NCI-H748 treated with DMSO at 0.1 percent for 48 hours (cell line): ENCODE measurements at places on chromosomes 12 and 14.

DNA sequence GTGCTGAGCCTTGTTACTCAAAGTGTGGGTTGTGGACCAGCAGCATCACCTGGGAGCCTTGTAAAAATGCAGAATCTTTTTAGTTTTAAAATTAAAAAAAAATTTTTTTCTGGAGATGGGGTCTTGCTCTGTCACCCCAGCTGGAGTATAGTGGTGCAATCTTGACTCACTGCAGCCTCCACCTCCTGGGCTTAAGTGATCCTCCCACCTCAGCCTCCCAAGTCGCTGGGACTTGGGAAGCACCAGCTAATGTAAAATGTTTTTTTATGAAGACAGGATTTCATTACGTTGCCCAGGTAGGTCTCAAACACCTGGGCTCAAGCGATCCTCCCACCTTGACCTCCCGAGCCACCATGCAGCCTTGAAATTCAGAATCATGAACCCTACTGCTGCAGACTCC, 14.4 kb downstream of the MYBPC1 start:
- no peak for DNase-seq

GRCh38 chr12:111269718-111270117, 99.2 kb downstream of the PHETA1 start:
- no peak for DNase-seq

GRCh38 chr14:73477618-73478266, 13.0 kb upstream of the RIOX1 start:
- DNase-seq, result no peak

GRCh38 chr12:105262461-105263184, 26.6 kb upstream of the APPL2 start:
- no peak for DNase-seq

DNA sequence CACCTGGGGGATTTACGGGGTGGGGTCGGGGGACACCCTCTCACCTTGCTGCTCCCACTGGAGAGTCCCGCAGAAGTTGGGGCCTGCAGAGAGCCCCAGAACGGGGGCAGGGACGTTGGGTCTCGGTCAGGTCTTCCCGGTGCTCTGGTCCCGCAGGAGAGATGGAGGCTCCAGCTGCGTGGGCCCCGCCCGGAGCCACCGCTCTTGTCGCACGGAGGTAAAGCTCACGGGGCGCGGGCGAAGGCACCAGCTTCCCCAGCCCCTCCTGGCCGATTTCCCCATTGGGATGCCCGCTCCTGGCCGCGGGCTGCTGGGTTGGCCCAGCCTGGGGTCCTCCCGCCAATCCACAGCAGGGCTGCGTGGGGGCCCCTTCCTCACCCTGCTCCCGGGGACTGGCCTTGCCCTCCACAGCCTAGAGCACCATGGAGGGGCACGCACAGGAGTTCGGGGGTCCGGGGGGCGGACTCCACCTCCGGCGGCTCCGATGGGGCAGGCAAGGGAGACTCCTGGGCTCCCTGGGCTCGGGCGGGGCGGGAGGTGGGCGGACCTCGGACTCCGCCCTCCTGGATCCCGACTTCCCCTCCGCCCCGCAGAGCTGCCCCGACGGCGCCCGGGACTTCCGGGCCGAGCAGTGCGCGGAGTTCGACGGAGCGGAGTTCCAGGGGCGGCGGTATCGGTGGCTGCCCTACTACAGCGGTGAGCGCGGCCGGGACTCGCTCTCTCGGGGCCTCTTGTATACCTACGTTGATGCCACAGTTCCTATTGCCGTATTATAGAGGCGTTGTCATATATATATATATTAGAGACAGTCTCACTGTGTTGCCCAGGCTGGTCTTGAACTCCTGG, 8.4 kb downstream of the PAPLN start:
- DNase-seq, result peak; percentile 20

DNA sequence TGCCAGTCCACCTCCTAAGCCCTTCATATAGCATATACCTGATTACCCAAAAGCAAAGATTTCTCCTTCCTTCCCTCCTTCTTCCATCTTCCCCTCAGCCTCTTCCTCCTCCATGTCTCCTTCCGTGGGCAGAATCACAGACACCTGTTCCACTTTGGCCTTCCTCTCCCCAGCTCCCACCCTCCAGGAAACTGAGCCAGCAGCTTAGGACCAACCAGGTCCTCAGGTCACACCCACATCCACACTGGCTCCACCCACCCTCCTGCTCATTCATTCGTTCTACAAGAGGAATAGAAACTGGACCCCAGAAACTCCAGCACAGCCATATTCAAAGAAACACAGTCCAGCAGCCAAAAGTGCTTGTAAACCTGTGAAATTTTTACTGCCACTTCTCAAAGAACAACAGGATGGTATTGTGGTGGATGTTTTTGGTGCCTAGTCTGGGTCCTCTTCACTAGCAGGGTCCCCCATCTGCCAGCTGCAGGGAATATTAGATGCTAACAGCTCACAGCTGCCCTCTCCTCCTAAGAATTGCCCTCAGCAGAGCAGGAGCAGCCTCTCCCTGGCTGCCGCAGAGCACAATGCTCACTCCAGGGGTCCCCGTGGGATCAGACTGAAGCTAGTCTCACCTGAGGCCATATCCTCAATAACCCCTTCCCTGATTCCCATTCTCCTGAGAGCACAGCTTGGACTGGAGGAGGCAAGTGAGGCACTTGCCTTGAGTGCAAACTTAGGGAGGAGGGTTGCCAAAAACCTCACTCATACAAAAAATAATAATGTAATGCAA, 18.4 kb downstream of the CMKLR1 start:
- no peak for DNase-seq

DNA sequence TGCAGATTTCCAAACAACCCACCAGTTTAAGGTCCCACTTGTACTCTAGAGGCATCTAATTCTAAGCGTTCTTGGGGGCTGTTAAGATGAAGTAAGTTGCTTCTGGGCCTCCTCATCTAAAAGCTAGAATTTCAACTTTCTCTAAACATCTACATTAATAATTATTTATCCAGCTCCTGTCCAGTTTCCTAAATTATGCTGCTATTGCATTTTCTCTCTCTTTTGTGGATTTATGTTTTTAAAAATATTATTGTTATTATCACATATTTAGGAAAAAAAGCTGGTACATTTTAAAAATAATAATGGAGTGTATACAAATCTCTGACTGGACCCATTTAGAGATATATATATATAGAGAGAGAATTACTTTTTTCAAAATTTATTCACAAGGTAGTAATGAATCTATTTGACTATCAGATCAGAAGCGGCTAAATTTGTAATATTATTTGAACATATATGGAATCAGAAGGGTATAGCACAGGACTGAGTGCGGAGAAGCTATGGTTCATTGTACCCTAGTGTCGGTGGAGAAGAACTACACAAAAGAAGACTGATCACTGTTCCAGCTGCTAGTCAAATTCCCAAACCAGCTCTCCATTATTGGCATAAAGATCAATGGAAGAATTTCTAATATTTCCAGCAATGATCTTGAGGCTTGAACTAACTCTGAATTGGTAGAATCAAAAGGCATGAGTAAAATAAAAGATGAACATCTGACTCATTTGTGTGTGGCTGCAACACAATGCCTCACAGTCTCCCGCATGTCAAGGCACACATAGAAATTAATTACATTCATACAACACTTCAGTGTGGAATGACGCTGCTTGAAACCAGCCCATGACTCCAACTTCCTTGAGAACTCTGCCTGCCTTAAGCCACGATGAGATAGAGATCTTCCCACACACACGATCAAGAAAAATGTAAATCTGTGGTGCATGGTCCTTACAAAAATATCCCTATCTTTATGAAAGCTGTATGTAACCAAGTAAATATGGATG, 433.4 kb upstream of the OR4E1 start:
- no peak for DNase-seq

GRCh38 chr14:99604766-99605298, 825 bp upstream of the CCDC85C start:
- DNase-seq, result peak; percentile 68

DNA sequence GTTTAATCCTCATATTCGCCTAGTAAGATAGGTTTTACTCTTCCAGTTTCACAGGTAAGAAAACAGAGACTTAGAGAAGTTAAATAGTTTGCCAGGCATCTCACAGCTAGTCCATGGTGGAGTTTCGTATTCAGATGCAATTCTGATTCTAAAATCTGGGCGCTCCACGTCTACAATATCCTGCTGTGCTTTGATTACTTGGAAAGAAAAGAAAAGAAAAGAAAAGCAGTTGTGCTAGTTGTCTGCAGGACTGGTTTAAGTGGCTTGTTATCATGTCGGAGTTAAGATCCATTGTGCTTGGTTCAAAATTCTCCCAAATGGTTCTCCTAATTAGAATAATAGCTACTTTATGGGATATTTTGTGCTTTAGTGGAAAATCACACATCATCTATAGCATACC, 18.6 kb downstream of the AKAP3 start:
- no peak for DNase-seq

DNA sequence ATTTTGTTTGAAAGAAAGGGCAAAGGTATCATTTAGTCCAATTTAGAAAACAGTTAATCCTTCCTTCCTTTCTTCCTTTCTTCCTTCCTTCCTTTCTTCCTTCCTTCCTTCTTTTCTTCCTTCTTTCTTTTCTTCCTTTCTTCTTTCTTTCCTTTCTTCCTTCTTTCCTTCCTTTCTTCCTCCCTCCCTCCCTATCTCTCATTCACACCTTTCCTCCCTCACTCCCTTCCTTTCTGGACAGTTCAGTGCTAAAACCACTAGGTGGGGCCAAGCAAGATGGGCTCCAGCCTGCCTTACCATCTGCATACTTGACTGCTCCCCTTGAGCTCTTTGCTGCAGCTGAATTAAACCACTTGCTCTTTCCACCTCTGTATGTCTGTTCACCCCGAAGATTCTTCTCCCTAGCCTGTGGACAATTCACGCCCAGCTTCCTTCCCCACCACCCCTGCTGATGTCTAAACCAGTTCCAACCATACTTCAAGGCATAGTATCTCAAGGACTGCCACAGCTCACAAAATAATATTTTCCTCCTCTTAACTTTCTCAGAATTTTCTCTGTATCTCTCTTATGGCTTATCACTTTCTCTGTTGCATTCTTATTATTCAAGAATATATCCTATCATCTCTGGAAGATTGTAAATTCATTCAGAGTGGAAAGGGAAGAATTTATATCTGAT, 78.0 kb downstream of the DBX2 start:
- DNase-seq, result no peak

DNA sequence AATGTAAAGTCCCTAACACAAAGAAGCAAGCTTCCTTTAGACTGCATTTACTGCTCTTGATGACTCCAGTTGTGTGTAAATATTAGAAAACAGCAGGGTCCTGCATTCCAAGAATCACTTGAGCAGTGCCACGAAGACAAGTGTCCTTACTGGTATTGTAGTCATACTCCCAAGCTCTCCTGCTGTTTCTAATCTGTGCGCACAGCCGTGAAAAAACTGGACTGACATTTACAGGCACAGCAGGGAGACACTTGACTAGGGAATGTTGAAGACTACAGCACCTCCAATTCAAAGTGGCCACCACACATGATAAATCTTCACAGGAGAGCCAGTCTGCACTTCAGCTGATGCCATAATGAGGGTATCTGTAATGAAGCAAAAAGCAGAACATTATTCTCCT, 91.4 kb downstream of the VRK1 start:
- no peak for DNase-seq

- DNase-seq, result peak; percentile 5
Observed at GRCh38 chr14:50714450-50715073, 46.5 kb upstream of the SAV1 start.

- DNase-seq, result no peak
Observed at GRCh38 chr12:115870021-115870420, 407.5 kb downstream of the MED13L start.

DNA sequence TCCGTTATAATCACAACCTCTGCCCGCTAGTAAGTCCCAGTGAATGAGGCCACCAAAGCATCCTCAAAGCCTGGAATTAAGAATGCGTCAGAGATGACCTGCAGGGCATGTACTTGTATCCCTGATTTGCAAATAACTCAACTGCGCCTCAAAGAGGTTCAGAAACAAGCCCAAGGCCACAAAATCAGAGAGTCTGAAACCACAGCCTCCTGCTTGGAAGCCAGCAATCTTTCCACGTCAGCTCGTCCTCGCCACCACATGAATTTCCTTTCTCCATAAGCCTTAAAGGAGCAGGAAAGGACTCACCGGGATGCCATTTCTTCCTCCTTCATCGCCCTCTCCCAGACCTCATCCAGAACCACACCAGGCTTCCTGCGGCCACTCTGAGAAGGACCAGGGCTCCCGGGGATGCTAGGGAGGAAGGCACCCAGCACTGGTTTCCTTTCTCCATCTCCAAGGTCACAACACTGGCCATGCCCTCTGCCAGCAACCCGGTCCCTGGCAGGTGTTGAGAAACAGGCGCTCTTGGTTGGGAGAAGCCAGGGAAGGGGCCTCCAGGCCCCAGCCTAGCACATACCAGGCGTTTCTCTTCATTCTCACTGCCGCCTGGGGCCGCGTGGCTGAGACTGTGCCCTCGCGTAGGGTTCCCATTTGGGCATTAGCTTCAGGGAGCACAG, 191.2 kb upstream of the DIO3 start:
- no peak for DNase-seq

DNA sequence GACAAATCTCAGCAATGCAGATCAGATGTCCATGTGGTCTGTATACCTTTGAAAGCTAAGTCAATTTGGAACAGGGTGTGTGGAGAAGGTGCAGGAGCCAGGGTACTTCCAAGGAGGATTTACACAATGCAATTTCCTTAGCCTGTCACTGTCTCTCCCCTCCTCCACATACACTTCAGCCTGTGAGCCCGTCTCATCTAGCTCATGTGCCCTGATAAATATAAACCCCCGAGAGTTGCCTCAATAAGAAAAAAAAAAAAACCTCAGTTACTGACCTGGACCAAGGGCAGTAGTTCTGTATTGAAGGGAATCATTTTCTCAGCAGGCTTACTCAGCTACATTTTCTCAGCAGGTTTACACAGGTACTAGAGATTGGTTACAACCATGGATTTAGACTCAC, 132.1 kb upstream of the PELI2 start:
- DNase-seq, result no peak

GRCh38 chr12:110367181-110367864, 36.2 kb downstream of the ANAPC7 start:
- DNase-seq, result no peak

DNA sequence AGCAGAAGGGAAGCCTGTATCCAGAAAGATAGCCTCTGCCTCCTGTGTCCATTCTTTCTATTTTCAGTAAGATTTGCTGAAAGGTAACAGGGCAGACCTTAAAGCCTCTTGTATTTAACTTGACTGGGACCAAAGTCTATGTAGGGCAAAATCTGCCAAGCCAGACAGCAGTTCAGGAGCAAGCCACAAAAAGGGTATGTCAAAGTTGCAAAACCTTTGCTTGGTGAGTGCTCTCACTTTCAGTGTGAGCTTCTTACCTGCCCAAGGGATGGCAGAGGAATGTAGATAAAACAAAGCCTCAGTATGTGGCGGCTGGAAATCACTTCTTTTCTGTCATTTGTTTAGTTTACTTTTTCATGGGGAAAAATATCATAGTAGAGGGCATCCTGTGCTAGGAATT, 63.1 kb downstream of the PLEKHG7 start:
- DNase-seq, result no peak

GRCh38 chr12:22526836-22527235, 17.5 kb downstream of the C2CD5 start:
- no peak for DNase-seq

- no peak for DNase-seq
Observed at GRCh38 chr14:87158283-87158682, 834.7 kb downstream of the GALC start.

GRCh38 chr14:89088530-89088929, 264.1 kb downstream of the TTC8 start:
- no peak for DNase-seq
